NCI-H1048 (cell line): ENCODE measurements at places on chromosomes 11 and 22.

GRCh38 chr11:71420455-71421241 is 27.5 kb downstream of the DHCR7 start:
- DNase-seq: no peak

GRCh38 chr11:42620796-42621195 is 691.0 kb upstream of the API5 start:
- DNase-seq: no peak

DNA sequence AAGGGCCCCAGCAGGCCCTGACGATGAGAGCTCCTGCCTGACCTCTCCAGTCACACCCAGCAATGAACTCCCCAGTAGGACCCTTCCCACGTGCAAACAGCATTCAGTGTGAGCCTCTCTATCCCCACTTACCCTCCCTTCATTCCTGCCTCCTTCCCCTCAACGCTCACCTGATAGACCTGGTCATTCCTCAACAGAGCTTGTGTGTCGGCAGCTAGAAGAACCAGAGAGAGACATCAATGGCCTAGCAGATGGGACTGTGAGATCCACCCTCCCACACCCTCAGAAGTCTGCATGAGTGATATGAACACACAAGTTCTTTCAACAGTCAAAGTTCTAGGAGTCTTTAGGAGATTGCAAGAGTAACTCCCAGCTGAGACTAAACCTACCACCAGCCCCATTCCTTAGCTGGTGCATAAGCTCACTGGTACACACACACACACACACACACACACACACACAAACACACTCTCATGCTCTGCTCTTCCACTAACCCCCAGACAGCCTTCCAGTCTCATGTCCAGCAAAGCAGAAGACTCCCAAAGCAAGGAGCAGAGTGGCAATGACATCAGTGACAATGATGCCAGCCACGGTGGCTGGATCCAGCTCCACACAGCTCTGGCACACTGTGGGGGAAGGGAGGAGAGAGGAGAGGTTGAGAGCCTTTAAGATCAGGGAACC is 3.1 kb downstream of the CD3D start:
- no peak for DNase-seq

DNA sequence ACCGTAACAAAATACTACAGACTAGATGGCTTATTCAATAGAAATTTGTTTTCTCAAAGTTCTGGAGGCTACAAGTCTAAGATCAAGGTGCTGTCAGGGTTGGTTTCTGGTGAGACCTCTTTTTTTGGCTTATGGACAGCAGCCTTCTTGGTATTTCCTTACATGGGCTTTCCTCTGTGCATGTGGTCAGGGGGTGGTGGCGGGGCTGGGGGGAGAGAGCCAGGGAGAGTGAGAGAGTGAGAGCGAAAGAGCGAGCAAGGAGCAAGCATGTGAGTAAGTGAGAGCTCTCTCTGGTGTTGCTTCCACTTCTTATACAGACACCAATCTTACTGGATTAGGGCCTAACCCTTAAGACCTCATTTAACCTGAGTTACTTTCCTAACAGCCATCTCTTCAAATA is 181.5 kb downstream of the TMEM135 start:
- DNase-seq: no peak

GRCh38 chr11:119424775-119425174 is 1.8 kb upstream of the THY1 start:
- no peak for DNase-seq

GRCh38 chr11:11821899-11822298 is 19.9 kb upstream of the USP47 start:
- DNase-seq: no peak

- DNase-seq: no peak
These were observed 520.4 kb upstream of the LUZP2 start for GRCh38 chr11:23976426-23976825.

- DNase-seq: no peak
These were observed 84.1 kb downstream of the C22orf31 start for GRCh38 chr22:28977481-28977971.

DNA sequence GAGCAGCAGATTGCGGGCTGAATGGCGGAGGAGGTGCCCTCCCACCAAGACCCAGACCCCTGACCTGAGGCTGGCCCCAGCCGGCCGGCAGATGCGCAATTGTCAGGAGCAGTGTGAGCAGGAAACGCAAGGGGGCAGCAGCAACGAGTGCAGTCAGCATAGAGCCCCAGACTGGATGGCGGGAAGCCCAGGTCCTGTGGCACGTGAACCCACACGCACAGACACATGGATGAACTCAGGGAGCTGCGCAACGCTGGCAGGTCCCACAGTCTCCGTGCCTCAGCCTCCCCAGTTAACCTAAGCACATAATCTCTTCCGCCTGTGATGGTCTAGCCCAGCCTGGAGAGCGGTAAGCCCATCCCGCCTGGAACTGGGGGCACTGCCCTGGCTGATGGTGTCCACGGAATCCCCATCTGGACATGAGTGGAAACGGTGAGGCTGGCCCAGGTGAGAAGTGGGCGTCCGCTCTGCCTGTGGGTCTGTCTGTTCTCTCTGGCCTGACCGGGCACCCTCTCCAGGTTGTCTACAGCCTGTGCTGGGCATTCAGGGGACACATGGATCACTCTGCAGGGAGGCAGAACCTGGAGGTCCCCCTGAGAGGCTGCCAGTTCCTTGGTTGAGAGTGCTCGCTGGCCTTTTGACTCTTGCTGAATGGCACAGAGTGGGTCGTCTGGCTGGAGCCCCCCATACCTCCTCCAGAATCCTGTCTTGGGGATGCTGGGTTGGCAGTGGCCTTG is 626 bp upstream of the TBX10 start:
- no peak for DNase-seq

- no peak for DNase-seq
These were observed at the start of gene NXPE1 for GRCh38 chr11:114559425-114560310. Gene NXPE1, minus strand, starts transcription at chr11:114559881. Its CDS starts 8,680 bp downstream, at chr11:114551201.

- no peak for DNase-seq
These were observed 1062.8 kb downstream of the DLG2 start for GRCh38 chr11:84564180-84564866.

- no peak for DNase-seq
These were observed 145.9 kb downstream of the CEP164 start for GRCh38 chr11:117473481-117474091.

GRCh38 chr11:7536100-7536499 is 22.3 kb downstream of the PPFIBP2 start:
- no peak for DNase-seq

GRCh38 chr11:1087961-1088926 is 13.6 kb downstream of the MUC2 start:
- no peak for DNase-seq

DNA sequence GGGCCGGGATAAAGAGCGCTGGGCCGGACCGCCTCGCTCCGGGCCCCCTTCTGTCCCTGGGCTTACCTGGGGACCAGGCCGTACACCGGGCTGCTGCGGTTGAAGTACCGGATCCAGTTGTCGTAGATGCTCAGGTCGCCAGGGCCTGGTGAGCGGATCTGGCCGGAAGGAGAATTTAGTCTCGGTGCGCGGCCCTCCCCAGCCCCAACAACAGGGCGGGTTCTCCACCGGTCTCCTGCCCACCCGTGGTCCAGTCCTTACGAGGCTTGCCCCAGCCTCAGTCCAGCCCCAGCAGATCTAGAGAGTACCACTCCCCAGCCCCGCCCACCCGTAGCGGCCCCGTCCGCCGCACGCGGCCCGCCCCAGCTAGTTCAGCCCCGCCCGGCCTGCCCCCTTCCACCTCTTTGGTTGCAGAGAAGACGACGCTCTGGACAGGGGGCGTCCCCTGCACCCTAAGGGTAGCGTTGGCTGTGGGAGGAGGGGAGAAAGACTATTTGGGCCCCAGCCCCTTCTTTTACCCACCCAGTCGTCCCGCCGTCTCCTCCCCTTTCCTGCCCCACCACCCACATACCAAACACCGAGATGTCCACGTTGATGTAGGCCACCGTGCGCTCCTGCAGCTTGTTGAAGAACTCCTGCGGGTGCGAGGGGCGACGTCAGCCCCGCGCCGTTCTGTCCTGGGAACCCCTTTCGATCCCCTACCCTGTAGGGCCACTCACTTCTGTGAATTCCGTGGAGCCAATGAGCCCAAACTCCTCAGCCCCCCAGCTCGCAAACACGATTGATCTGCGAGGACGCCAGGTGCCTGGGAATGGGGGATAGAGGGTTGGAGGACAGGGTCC is 6.8 kb downstream of the SAC3D1 start:
- no peak for DNase-seq

DNA sequence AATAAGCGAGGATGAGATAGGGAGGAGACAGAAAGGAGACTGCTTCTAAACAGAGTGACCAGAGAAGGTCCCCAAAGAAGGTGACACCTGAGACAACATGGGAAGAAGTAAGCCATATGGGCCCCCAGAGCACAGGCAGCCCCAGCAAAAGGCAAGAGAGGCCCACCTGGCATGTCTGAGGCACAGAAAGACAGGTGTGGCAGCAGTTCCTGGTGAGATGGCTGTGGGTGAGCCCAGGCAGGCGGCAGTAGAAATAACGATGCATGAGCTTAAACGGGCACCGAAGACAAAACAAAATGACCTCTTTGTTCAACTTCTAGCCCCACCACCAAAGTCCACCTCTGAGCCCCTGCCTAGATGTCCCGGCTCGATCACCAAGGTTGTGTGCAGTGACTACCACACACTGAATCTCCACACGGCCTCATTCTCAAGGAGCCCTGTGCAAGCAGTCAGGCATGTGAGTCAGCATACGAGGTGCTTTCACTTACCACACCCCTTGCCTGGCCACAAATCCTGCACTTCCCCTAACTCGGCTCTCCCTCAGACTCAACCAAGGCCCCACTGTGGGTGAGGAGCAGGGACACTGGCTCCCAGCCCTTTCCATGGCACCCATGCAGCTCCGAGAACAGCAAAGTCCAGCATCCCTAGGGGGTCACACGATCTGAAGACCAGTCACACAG is 77.6 kb downstream of the PACSIN2 start:
- DNase-seq: no peak

GRCh38 chr22:23913306-23913660 is 19.1 kb downstream of the MIF start:
- no peak for DNase-seq

- no peak for DNase-seq
These were observed 117.6 kb downstream of the ZNF280B start for GRCh38 chr22:22390989-22391388.

DNA sequence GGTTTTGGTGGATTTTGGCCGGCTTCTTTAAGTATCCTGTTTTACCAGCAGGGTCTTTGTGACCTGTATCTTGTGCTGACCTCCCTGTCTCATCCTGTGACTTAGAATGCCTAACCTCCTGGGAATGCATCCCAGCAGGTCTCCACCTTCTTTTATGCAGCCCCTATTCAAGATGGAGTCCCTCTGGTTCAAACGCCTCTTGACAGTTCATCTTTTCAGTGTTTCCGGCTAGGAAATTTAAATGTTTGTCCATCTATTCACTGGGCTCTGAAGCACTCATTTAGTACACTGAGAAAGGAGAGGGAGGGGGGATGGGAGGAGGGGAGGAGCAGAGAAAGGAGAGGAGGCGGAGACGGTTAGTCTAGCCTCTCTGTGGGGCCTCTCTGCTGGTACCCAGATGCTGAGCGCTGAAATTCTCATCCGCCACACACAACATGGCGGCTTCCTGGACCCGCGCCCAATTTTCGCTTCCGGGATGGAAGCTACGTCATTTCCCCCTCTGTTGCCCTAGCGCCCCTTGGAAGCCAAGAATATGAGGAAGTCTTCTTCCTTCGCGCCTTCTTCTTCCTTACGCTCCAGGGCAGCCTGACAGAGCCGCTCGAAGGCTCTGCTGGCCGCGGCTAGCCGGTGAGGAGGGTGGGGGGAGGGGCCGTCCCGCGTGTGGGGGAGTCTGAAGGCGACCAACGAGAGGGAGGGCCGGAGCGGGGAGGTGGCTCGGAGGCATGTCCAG is 69.0 kb upstream of the SYT13 start:
- DNase-seq: no peak

- DNase-seq: no peak
These were observed 547.5 kb downstream of the TBC1D22A start for GRCh38 chr22:47309946-47310345.

DNA sequence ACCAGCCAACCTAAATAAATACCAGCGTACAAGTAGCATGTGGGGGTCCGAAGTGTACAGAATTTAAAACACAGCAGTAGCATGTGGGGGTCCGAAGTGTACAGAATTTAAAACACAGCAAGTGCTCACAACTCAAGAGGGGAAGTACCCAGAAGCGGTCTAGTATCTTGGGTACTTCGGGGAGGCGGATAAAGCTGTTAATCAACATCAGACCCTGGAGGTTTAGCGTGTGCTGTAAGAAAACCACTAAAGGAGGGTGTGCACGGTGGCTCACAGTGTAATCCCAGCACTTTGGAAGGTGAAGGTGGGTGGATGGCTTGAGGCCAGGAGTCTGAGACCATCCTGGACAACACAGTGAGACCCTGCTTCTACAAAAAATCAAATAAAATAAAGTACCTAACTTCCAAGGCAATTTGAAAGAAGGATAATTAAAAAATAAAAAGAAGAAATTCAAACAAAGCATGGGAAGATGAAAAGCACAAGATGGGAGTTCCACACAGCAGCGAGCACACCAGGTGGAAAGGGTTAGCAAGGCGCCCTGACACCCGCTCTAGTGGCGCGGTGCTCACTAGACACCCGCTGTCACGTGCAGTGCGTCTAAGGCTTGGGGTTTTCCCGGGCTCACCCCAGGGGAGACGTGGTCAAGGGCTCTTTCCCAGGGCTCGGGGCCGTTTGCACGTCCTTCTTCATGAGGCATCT is 35.0 kb upstream of the MOB2 start:
- DNase-seq: no peak

DNA sequence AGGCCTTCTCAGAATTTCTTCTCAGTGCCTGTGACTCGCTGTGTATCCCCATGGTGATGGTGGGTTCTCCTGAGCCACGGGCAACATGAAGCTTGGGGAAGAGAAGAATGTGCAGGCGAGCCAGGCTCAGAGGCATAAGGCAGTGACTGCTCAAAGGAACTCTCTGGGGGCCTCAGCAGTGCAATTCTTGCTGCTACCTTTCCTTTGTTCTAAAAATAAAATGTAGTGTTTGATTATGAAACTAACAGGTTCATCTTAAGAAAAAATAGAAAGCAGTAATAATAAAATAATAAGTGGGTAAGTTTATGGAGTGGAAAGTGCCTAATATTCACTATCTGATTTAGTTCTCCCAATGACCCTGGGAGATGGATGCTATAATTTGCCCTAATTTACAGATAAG is 46.7 kb downstream of the MEI1 start:
- no peak for DNase-seq

- no peak for DNase-seq
These were observed 188.8 kb upstream of the CADM1 start for GRCh38 chr11:115693002-115693401.

GRCh38 chr11:17714356-17714854 is 5.0 kb upstream of the MYOD1 start:
- DNase-seq: no peak
